Activated T-helper 1 cell treated with anti-CD3 and anti-CD28 coated beads, Interleukin-12 subunit alpha, Interleukin-12 subunit beta, Interleukin-2, Interleukin-4 antibody, amounts not matched to agents 30 ng/mL and 10 ng/mL and 1 ng/mL, durations not matched to agents 14 hours and 24 hours and 36 hours (primary cell): ENCODE measurements at places on chromosomes 4 and X. TPM values are rescaled to one million over a fixed set of nuclear protein-coding genes. Genes with fewer than 3 reads are reported as not detected.

DNA sequence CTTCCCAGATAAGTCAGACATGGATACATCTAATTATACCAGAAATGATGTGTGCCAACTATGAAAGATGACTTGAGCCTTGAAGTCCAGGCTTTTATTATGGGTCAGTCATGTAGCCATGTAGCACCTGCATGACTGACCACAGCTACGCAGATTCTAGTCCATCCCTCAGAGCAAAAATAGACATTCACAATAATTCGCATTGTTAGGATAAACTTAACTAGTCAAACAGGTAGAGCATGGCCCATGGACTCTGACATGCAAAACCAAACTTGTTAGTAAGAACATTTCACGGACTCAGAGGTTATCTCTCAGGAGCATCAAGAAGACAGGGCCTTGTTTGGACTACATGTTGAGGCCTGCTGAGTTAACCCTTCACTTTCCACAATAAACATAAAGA is 132.6 kb downstream of the PWWP3B start:
- H3K27ac ChIP-seq = no peak overlapping the region
- no peak for DNase-seq
- no peaks in the 10 kb centered on the region for H3K36me3 ChIP-seq
- no peaks in the 10 kb centered on the region for H3K27me3 ChIP-seq
- no peaks in the 10 kb centered on the region for H3K4me1 ChIP-seq

- H3K4me3 ChIP-seq = no peak overlapping the region
- no peak overlapping the region for H3K27ac ChIP-seq
- peaks cover 4% of the 10 kb centered on the region for H3K27me3 ChIP-seq
- no peak for DNase-seq
- H3K36me3 ChIP-seq = no peaks in the 10 kb centered on the region
These were observed 371.0 kb downstream of the BCOR start for GRCh38 chrX:39726771-39727170.

DNA sequence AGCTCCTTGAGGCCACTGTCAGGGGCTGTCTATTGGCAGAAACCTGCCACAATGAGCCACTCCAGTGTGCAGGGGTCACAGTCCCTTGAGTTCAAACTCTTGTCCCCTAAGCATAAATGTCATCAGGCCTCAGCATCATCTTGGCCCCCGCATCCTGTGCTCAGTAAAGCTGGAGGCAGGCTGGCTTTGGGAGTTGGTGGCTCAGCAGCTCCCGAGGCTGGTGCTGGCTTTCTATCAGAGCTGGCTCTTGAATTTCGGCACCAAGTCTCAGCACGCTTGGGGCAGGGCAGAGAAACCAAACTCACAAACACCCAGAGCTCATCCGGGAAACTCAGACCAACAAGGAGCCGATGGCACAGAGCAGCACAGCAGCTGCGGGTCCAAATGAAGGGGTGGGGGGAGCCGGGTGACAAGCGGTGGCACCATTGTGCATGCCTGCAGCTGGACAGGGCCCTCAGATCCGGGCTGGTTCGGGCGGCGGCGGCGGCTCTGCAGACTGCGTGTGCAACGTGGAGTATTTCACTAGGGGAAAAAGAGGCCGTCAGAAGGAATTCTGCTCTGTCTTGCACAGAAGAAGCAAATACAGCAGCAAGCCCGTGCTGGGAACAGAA is 75.5 kb downstream of the MTMR1 start:
- peaks cover under 1% of the 10 kb centered on the region for H3K36me3 ChIP-seq
- DNase-seq = no peak
- no peak overlapping the region for H3K27ac ChIP-seq

DNA sequence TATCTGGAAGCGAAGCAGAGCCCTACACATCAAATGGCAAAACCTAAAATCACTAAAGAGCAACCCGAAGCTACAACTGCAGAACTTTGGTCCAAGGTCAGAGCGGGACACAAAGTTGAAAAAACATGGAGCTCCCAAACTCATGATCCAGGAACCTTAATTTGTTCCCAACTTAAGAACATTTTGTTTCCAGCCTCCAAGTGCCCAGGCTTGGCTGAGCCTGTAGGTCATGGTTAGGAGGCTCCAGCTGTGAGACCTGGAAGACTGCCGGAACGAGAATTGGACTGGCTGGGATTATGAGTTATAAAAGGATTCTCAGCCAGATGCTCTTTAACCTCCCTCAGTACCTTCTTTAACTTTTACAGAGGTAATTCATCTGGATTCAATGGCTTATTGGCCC is 349.1 kb upstream of the DDX53 start:
- no peaks in the 10 kb centered on the region for H3K27me3 ChIP-seq
- no peak overlapping the region for H3K4me3 ChIP-seq
- no peaks in the 10 kb centered on the region for H3K4me1 ChIP-seq
- DNase-seq = no peak
- H3K27ac ChIP-seq = no peak overlapping the region

DNA sequence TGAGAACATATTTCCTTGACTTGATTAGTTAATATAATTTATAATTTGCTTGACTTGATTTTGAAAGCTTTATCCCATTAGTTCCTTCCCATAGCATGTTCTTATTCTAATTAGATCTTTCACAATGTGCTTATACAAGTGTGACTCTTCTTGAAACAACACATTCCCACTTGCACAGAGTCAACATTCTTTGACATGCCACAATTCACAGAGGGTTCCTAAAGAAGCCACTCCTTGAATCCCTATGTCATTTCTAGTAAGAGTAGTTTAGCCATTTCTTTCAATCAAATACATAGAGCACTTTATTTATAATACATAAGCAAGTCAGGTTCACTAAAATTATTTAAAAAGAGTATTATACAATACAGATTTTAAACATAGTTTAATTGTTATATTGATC is 228.9 kb upstream of the GRID2 start:
- no peaks in the 10 kb centered on the region for H3K36me3 ChIP-seq
- H3K27me3 ChIP-seq = no peaks in the 10 kb centered on the region

DNA sequence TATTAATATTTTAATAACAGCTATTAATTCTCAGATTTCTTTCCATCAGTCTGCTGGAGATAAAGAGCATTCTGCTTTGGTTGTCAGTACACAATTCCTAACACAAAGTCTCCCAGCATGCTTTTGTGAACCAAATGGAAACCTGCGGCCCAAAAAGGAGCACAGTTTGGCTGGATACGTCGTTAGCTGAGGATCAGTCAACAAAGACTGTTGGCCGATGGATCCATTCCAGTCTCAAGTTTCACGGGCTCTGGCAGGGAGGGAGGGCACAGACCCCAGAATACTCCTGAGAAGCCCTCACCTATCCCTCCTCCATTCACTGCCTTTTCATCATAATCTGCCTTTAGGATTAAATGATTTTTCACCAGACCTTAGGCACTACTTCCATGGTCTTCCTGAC is 26.3 kb upstream of the PRSS48 start:
- H3K4me3 ChIP-seq = no peak overlapping the region
- DNase-seq = no peak
- no peaks in the 10 kb centered on the region for H3K27me3 ChIP-seq

DNA sequence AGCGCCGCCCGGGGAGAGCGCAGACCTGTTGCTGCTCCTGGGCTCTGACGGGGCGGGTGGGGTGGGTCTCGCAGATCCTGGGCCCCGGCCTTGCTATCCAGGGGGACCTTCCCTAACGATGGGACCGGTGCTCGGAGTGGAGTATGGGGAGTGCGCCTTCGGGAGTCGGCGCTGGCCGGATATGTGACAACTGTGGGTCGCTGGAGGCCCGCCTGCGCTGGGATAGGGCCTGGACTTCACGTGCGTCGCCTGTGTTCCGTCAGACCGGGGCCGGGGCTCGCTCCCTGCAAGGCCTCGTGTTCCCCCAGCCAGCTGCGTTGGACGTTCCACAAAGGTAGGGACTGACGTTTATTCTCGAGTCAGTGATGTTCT is 1.3 kb downstream of the TBL1X start:
- H3K36me3 ChIP-seq = peaks cover 13% of the 10 kb centered on the region
- H3K4me3 ChIP-seq = peak overlapping the region; percentile 86
- peaks cover 3% of the 10 kb centered on the region for H3K27me3 ChIP-seq
- peak; percentile 1 for DNase-seq
- peaks cover 43% of the 10 kb centered on the region for H3K4me1 ChIP-seq

DNA sequence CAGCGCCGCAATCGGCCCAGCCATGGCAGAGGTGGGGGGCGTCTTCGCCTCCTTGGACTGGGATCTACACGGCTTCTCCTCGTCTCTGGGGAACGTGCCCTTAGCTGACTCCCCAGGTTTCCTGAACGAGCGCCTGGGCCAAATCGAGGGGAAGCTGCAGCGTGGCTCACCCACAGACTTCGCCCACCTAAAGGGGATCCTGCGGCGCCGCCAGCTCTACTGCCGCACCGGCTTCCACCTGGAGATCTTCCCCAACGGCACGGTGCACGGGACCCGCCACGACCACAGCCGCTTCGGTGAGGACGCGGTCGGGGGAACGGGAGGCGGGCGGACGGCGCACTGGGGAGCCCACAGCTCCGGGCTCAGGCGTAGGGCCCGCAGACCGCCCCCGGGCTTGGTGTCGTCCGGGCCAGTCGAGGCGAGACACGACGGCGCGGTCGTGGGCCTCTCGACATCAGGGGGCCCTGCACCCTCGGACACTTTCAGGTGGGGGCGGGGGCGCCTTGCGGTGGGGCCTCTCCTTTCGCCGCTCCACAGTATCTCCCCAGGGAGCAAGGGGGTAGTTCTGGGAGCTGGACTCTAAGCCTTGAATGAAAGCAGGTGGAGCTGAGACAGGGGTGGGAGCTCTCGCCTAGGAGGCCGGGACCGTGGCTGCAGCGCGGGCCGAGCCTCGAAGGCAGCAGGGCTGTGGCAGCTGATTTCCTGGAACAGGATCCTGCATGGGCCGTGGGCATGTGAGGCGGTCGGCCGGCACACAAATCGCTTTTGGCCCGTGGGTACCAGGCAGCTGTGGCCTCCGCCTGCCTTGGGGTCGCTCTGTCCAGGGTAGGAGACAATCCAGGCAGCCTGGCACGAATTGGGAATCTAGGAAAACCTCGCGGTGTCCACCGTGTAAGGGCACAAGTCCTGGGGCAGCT is 722 bp downstream of the FGF16 start:
- no peaks in the 10 kb centered on the region for H3K36me3 ChIP-seq
- H3K4me1 ChIP-seq = no peaks in the 10 kb centered on the region
- DNase-seq = no peak
- no peak overlapping the region for H3K27ac ChIP-seq

DNA sequence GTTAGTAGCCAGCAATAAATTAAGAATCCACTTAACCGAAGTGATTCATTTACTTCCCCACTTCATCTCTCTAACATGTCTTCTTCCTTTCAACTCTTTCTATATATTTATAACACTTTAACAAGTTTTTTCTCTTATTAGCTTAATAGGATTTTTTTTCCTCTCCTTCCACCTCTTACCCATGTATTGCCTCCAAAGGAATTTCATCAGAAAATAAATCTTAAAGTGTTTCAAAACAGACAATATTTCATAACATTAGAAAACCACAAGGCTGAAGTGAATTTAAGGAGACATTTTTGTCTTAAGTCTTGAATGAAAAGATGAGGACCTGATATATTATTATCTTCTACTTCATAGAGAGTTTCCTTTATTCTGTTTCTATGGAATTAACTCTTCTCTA is 101.5 kb downstream of the PDGFC start:
- no peaks in the 10 kb centered on the region for H3K4me1 ChIP-seq
- no peak overlapping the region for H3K27ac ChIP-seq
- DNase-seq = no peak

DNA sequence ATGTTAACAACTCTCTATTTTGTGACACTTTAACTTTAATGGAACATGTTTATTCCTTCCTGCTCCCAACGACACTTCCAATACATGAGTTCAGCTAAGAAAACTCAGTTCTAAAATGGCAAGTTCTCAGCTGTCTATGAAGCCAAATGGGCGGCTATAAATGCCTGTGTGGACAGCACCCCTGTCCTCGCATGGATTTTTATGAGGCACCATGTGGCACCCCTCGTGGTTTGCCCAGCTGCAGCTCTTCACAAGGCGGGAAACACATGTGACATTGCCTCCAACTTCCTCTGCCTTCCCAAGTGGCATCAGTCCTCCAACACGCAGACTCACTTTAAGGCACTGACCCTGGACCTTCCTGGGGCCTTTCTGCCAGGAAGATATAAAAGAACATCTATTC is 48.0 kb downstream of the SH3RF1 start:
- H3K27me3 ChIP-seq = peaks cover 2% of the 10 kb centered on the region
- H3K36me3 ChIP-seq = no peaks in the 10 kb centered on the region
- no peak overlapping the region for H3K27ac ChIP-seq
- DNase-seq = no peak

GRCh38 chr4:119930546-119930945 is 136.1 kb downstream of the MAD2L1 start:
- no peak overlapping the region for H3K4me3 ChIP-seq
- H3K4me1 ChIP-seq = no peaks in the 10 kb centered on the region
- H3K27ac ChIP-seq = no peak overlapping the region
- DNase-seq = no peak

DNA sequence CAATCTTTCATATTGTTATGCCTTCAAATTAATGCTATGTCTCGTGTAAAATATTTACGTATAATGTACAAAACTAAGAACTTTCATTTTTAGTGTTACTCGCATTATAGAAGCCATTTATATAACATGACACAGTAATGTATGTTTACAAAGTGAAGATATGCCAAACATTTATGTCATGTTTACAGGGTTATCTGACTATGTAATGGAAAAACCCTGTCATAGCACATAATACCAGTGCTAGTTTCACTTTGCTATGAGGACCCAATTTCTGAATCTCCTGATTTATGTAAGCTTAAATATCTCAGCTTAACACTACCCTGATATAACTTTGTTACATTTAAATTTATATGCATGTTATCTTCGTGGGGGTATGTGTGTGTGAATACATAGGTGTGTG is 233.1 kb downstream of the FAT4 start:
- no peaks in the 10 kb centered on the region for H3K36me3 ChIP-seq
- H3K27me3 ChIP-seq = no peaks in the 10 kb centered on the region
- no peak for DNase-seq
- H3K4me3 ChIP-seq = no peak overlapping the region
- H3K4me1 ChIP-seq = no peaks in the 10 kb centered on the region

DNA sequence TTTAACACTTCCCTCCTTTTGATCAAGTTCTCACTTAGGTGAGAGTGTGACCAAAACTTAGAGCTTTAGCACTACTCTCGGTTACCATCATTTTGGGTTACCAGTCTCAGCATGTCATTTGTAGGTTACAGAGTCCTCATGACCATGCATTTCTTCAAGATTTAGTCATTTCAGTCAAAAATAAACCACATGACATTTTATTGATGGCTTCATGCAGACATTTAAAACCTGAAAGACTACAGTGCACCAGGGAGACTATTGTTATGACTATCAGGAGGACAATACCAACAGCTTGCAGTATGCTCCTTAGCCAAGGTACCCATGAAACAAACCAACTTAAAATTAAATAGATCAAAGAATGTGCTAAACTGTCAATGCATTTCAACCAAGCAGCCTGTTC is 498.1 kb upstream of the FSTL5 start:
- H3K27ac ChIP-seq = no peak overlapping the region
- no peak overlapping the region for H3K4me3 ChIP-seq
- no peaks in the 10 kb centered on the region for H3K27me3 ChIP-seq
- H3K36me3 ChIP-seq = no peaks in the 10 kb centered on the region

Gene ZNF141
- total RNA-seq = 23.4 and 23.7 TPM in 2 replicates

Gene CPLX1
- 1.3 and 1.5 TPM in 2 replicates for total RNA-seq

Gene MAGEB1
- total RNA-seq = not detected in 2 replicates

Gene DAPP1
- 38.8 and 40.2 TPM in 2 replicates for total RNA-seq

Gene ERAS
- total RNA-seq = not detected in 2 replicates

Gene ADH7
- total RNA-seq = not detected in 2 replicates

Gene CD38
- total RNA-seq = 148 and 152 TPM in 2 replicates

Gene PDZD4
- 0.29 and 0.44 TPM in 2 replicates for total RNA-seq

Gene UCP1
- total RNA-seq = not detected in 2 replicates

Gene PAGE2
- total RNA-seq = not detected in 2 replicates

Gene CT45A7
- not detected in 2 replicates for total RNA-seq

Gene RADX
- total RNA-seq = 5.6 and 6.3 TPM in 2 replicates

Gene RENBP
- 12.8 and 14.0 TPM in 2 replicates for total RNA-seq
